Cerebellar cortex (tissue), 1 donor: ENCODE measurements at places on chromosomes 4 and X.

DNA sequence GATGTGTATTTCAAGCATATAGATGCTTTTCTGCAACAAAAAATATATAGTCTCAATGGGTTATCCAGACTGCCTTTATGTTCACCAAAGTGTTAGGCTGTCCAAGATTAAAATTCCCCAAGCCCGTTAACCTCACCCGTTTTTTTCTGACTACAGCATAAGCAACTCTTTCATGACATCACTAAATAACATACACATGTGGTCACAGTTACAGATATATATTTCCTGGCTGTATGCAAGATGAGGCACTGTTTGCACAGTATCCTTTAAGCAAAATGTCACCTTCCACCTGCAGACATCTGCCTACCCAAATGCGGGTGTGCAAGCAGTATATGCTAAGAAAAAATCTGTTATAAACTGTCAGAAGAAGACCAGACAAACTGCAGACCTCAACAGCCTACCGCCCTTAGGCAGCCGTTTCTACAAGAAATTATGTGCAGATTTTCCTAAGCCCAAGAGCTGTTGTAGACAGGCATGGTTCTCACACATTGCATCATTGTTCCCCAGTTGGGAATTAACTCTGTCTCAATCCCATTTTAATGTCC, 183.1 kb upstream of the MXRA5 start:
- DNase-seq: no peak

DNA sequence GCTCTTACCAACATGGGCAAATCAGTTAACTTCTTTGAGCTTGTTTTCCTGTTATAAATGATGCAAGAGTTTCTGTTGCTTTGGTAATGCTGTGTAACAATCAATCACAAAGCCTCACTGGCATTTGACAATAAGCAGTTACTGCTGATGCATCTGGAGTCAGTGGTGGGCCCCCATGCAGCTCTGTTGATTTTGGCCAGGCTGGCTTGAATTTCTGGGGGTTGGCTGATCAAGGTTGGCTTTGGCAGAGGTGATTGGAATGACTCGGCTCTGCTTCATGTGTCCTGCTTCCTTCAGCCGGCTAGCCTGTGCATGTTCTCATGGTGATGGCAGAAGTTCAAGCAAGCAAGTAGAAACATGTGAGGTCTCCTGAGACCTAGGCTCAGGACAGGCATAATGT, 90.4 kb downstream of the PHEX start:
- no peak for DNase-seq

DNA sequence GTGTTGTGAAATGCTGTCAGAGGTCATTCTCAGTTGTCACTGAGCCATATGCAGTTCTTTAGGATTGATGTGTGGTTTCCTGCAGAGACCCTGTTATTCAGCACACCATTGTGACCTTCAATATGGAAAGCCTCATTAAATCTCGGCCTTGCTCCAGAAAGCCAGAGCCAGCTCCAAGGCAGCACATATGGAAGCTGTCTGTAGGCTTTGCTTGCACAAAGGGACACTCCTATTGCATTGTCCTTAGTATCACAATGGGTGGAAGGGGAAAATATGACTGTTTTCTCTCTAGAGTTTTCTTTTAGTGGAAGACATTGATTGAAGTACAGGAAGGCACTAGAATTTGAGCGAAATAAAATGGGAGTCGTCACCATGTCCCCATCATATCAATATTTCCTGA, 179.0 kb downstream of the CEP135 start:
- DNase-seq: no peak

GRCh38 chr4:173130687-173131086, 37.9 kb upstream of the GALNT7 start:
- DNase-seq: no peak

DNA sequence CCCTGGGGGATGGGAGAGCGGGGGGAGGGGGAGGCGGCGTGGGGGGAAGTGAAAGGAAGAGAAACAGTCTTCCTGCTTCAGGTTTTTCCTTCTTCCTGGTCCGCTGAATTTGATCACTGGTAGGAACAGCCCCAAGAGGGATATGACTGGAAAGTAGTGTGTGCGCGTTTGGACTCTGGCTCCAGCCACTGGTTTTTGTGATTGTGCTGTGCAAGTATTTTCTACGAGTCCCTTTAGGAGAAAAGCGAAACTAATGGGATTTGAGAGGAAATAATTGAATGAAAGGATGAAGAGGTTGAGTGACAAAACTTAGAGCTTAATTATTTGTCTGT, 836 bp downstream of the PRRG1 start:
- DNase-seq: no peak

- no peak for DNase-seq
Measured at GRCh38 chr4:133147921-133148689, 989 bp upstream of the PCDH10 start.

GRCh38 chrX:2627272-2627867, 63.7 kb upstream of the CD99 start:
- DNase-seq: peak; percentile 35

DNA sequence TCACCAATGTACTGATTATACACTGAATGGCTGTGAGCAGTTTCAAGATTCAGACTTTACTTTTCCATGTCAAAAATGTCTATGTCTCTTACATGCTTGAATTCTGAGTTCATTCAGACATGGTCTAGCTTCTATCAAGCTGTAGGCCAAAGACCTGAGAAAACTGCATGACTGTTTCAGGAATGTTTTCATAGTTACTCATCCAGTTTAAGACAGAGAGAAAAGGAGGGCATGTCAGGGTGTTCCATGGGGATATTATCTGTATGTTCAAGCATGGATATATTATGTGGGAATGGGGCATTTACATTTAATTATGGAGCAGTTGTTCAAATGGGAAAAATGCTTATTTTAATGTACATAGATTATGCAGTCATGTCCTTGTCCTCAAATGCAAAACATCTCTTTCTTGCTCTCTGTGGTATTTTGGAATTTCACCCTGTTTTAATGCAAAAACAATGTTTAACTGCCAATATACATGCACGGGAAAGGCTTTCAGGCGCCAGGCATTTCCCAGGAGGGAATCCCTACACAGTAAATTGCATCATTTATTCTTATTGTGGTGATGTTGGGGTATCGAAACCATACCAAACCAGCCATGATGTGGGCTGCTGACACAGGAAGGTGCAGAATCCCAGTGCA, 429.1 kb upstream of the INTU start:
- DNase-seq: no peak

DNA sequence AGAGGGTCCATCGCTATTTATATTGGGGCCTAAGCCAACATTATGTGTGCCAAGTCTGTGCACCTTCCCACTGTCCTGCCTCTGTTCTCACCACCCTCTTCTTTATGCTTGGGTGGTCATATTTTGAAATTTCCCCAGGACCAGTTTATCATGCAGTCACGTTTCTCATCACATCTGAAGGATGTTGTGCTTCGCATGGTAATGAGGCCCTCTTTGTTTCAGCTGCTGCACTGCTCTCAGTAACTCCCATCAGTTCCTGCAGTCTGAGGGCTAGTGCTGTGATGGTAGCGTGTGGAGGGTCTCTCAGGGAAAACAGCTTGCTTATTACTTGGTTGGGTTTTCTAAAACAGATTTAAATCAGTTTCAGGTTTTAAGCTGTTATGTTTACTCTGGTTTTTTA, 288.0 kb downstream of the AFF2 start:
- no peak for DNase-seq

DNA sequence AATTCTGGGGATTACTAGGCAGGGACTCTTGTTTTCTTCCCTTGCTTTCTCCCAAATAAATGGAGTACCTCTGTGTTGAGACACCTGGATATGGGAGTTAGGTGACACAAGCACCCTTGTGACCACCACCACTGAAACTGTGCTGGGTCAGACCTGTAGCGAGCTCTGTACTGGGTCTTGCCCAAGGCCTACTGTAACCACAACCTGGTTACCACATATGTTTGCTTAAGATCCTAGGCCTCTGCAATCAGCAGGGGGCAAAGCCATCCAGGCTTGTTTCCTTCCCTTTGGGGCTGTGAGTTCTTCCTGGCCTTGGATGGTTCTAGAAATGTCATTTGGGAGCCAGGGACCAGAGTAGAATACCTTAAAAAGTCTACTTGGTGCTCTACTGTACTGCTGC, 49.4 kb downstream of the LPAR4 start:
- no peak for DNase-seq

DNA sequence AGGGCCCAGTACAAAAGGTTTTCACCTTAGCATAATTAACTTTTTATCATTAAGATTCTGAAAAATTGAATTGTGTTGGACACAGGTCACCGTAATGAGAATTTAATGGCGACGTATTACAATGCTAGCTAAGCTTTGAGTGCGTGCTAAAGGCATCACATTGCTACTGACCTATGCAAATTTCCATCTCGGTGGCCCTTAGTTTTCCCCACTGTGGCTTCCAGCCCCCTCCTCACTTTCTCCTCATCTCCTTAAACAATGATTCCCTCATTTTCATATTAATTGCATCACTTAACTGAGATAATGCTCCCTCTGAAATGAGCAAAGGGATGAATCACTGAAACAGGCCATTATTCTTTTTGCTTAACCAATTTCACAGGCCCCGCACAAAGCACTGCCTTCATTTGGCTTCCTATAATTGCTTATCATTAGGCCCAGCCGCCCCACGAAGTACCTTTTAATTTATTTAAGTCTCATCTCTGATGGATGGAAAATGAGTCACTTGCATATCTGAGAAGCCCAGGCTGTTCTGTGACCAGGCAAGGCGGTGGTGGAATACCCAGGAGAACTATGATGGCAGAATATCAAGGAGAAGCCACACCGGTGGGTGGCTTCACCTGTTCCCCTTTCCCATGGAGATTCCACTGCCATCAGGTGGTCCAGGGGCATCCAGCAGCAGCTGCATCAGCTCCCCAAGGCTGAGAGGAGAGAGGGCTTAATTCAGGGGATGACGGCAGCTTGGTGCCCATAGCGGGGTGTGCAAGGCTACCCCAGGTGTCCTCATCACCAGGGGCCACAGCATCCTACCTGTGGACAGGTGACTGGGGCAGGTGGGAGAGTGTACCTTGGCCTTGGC, 223.8 kb upstream of the BOD1L1 start:
- no peak for DNase-seq

DNA sequence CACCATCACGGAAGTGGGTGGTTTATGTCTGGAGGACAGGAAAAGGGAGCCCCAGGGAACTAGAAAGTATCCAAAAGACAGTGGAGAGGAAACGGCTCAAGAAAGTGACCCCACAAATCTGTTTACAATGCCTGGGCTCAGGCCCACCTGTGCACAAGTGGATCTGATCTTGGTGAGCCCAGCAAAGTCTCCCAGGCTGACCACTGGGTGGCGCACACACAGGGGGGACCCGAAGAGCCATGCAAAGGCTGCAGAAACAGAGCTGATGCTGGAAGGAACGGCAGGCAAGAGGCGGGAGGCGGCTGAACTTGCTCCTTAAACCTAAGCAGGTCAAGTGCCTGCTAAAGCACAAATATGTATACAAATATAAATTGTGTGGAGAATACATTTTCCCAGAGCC, 9.6 kb downstream of the HAUS7 start:
- peak; percentile 54 for DNase-seq

DNA sequence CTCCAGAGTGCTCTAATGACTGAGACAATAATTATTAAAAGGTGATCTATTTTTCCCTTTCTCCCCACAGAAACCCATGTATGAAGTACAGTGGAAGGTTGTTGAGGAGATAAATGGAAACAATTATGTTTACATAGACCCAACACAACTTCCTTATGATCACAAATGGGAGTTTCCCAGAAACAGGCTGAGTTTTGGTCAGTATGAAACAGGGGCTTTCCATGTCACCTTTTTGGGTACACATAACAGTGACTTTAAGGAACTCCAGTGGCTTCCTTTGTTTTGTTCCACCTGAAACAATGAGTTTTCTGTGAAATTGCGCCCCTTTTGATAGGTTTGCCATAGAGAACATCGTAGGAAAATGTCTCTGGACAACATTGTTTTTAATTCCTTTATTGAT, 69.6 kb downstream of the KIT start:
- no peak for DNase-seq

DNA sequence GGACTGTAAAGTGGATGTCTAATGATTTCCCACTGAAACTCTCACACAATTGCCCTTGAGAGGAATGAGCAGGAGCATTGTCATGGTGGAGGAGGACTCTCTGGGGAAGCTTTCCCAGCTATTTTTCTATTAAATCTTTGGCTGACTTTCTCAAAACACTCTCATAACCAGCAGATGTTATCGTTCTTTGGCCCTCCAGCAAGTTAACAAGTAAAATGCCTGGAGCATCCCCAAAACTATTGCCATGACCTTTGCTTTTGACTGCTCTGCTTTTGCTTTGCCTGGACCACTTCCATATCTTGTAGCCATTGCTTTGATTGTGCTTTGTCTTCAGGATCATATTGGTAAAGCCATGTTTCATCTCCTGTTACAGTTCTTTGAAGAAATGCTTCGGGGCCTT, 120.2 kb upstream of the PDE5A start:
- no peak for DNase-seq

DNA sequence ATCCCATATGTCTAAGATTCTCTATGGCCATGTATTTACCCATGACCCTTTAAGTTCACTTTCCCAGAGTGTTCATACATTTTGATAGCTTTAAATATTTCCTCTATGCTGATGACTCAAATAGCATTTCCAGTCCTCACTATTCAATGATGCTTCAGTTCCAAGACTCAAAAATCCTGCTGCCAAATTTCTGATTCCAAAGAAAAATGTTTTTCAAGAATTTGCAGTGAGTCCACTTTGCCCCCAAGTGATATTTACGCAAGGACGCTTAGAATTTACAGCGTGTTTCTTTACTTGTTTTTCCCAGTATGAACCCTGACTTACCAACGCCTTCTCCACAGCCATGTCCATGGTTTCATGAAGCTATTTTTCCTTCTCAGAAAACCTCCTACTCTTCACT, 127.9 kb upstream of the PCDH18 start:
- DNase-seq: no peak

DNA sequence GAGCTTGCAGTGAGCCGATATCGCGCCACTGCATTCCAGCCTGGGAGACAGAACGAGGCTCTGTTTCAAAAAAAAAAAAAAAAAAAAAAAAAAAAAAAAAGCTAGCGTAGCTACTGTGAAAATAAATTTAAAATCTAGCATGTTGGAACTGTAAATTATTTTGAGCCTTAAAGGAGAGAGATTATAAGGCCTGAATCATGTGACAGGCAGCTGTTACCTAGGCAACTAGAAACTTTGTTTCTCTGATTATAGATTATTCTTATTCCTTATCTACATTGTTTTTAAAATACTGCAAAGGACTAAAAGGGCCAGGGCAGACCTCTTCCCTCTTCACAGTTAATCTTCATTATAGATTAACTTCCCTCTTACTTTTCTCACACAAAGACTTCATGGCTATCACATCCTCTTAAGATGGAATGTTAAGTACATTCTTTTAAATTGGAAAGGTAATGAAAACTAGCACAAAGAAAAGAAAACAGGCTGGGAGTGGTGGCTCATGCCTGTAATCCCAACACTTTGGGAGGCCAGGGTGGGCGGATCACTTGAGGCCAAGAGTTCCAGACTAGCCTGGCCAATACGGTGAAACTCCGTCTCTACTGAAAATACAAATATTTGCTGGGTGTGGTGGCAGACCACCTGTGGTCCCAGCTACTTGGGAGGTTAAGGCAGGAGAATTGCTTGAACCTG, 21.1 kb upstream of the PDS5A start:
- DNase-seq: peak; percentile 9

GRCh38 chrX:25523574-25524540, 508.1 kb upstream of the ARX start:
- peak; percentile 29 for DNase-seq

GRCh38 chrX:115410731-115411428, 121.4 kb downstream of the LUZP4 start:
- DNase-seq: no peak

- peak; percentile 17 for DNase-seq
Measured at GRCh38 chr4:115275615-115276014, 162.2 kb upstream of the NDST4 start.

- no peak for DNase-seq
Measured at GRCh38 chr4:85805891-85806290, 330.9 kb downstream of the ARHGAP24 start.

GRCh38 chrX:107804427-107804826, 21.2 kb upstream of the MID2 start:
- no peak for DNase-seq
